ENCODE measurements at places on chromosomes 7 and 10.

DNA sequence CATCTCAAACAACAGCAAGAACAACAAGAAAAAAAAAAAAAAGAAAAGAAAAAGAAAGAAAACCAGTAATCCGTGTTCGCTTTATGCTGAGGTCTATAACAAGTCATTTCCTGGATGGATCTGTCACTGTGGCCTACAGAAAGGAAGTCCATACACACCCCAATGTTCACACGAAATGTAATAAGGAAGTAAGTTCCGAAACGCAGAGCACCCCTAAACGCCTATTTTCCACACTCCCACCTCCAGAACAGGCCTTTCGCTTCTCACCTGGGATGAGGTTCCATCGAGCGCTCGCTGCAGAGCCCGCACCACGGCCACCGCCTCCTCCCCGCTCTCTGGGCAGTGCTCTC is 735 bp downstream of the ZNF394 start:
- no peak for DNase-seq

GRCh38 chr7:36889182-36889581 is 164.9 kb upstream of the AOAH start:
- no peak for DNase-seq

GRCh38 chr10:79137826-79138225 is 69.1 kb downstream of the ZMIZ1 start:
- DNase-seq, result no peak

DNA sequence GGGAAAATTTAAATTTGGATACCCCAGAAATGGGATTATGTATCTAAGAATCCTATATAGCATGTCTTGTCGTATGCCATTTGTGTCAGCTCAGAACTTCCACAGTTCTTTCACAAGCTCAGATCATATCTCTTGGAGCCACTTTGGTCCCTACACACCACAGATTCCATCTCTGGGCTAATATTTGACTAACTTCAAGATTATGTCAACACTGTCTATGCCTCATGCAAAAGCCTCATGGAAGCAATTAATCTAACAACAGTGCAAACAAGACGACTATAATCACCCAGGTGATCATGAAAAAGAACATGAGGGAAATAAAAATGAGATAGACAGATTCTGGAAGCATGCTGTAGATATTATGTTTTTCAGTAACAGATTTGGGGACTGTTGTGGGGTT is 189.1 kb downstream of the LRRTM3 start:
- DNase-seq, result no peak

GRCh38 chr10:124989526-124989925 is 47.6 kb downstream of the ZRANB1 start:
- DNase-seq, result no peak

DNA sequence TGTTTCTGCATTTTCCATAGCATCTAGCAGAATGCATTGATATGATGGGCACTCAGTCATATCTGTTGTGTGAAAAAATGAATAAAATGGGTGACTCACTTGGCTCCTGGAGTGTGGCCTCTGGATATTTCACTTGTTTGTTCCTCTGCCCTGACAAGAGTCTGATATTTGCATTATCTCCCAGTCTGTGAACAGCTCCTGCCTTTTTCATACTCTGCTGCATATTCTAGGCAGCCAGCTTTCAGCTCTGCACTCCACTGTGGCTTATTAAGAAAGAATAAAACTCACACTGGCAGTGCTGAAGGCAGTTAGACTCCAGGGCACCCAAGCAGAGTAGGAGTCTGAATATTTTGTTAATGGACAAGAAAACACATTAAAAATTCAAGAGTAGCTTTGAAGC is 623.9 kb downstream of the SORCS1 start:
- no peak for DNase-seq

- no peak for DNase-seq
These were observed 40.8 kb upstream of the KMT2E start for GRCh38 chr7:104973227-104973626.

DNA sequence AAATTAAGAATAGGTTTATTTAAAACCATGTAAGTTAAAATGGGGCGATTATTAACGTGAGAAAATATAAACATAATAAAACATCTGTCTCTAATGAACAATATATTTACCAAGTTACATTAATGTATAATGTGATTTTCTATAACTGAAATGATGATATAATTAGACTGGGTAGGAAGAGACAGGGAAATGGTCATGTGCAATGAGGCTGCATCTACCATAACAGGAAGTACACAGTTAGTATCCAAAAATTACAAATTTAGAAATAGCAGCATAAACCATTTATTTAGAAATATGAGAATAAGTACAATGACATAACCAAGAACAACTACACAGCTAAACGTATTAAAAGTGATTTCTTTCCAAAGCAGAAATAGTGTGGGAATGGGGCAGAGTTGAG is 25.8 kb upstream of the BET1 start:
- DNase-seq, result no peak

GRCh38 chr10:114347791-114348190 is 56.5 kb downstream of the AFAP1L2 start:
- DNase-seq, result no peak

Measured in NCI-H1436 treated with DMSO at 0.1 percent for 48 hours (cell line).